ENCODE measurements at places on chromosomes 3 and 15.

- no peak for DNase-seq
Observed at GRCh38 chr3:25080461-25080860, 347.6 kb upstream of the RARB start.

- DNase-seq: no peak
Observed at GRCh38 chr3:52118156-52118875, 35.9 kb downstream of the POC1A start.

DNA sequence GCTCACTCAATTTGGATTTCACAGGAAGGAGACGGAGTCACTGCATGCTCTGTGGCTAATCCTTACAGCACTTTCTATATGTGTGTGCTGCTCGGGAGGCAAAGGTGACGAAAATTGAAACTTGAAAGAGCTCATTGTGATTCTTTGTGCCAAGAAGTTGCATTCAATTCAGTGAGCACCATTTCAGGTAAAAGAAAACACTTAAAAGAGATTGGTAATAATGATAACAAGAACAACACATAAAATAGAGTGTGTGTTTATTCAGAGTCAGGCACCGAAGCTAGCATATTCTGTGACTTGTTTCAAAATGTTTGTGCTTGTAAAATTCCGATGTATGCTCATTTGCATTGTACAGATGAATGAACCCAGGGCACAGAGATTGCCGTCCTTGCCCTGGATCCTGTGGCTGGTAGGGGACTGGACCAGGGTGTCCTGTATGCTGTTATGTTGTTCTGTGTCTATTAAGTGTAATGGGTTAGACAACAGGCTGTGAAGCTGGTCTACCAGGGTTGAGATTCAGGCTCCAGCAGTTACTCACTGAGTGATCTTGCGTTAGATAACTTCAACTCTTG lies 193.3 kb upstream of the PROK2 start:
- DNase-seq: peak; percentile 87

DNA sequence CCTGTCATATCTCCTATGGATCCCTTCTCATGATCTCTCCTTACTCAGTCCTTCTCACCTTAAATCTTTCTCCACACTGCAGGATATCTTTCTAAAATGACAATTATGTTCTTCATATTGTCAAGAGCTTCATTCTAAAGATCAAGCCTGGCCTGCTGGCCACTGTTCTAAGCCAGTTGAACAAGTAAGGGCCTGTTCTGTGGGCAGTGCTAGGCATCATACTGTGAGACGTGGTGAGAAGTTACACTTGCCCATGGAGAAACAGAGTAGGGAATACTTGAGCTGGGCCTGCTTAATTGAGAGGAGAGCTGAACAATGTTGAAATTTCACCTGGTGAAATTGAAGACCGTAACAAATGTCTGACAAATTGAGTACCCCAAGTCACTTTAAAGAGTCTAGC lies 184.1 kb upstream of the RASGRP1 start:
- DNase-seq: no peak

DNA sequence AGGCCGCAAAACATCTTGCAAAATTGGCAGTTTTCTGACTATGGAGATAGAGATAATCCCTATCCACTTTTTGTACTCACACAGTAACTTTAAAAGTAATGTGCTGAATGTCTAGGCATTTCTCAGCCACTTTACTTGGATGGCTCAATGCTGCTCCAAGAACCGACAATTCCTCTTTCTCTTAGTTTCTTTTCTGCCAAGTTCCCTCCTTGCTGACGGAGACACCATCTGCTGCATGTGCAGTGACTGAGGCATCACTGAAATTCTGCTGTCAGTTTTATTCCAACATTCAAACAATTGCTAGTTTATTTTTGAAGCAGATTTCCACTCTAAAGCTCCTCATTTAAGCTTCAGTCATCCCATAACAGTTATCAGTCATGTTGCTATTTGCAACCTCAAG lies 116.0 kb upstream of the RBMS3 start:
- no peak for DNase-seq

GRCh38 chr3:180036092-180036670 lies 556 bp downstream of the PEX5L start:
- peak; percentile 61 for DNase-seq

DNA sequence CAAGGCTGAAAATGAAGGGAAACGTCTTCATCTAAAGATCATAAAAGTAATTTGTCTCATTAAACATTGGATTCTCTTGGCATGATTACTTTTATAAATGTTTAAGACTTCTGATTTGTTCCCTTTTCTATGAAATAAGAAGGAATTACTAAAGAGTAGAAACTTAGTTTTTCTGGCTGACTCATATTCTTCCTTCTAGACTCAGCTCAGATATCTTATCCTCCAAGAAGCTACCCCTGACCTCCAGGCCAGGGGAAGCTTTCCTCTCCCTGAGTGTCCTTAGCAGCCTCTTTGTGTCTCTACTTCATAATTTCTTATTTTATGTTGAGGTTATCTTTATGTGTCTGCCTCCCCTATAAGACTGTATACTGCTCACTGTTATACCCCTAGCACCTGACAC lies 291.9 kb upstream of the STT3B start:
- no peak for DNase-seq

DNA sequence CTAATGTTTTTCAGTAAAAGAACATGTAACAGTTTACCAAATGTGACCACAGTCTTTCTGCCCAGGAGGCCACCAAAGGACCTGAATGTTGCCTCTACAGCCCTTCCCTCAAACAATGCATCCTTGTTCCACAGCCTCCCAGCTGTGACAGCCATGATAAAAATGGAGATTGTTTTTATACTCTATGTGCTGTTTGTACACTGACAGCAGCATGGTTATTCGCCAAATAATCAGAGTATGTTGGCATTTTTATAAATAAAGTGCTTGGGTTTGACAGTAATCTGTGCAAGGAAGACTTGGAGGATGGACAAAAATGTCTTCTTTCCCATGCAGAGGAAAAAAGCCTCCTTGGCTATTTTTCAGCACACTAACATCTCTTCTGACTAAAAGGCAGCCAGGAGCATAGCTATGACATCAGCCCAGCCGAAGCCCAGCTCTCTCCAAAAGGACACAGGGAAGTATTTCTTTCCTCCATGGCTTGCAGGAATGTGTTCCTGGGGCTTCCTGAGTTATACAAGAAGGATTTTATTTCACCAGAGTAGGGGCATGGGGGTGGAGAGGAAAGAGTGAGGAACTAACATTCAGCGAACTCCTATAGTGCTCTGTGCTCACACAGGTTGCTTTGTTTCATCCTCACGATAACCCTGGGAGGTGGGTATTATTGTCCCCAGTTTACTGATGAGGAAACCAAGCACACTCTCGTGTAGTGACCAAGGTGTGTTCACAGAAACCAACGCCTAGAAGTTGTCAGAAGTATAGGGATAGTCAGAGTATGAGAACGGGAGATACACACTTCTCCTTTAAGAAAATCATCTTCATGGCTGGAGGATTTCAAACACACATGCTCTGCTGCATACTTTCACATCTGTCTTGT lies 339.7 kb downstream of the MECOM start:
- no peak for DNase-seq

DNA sequence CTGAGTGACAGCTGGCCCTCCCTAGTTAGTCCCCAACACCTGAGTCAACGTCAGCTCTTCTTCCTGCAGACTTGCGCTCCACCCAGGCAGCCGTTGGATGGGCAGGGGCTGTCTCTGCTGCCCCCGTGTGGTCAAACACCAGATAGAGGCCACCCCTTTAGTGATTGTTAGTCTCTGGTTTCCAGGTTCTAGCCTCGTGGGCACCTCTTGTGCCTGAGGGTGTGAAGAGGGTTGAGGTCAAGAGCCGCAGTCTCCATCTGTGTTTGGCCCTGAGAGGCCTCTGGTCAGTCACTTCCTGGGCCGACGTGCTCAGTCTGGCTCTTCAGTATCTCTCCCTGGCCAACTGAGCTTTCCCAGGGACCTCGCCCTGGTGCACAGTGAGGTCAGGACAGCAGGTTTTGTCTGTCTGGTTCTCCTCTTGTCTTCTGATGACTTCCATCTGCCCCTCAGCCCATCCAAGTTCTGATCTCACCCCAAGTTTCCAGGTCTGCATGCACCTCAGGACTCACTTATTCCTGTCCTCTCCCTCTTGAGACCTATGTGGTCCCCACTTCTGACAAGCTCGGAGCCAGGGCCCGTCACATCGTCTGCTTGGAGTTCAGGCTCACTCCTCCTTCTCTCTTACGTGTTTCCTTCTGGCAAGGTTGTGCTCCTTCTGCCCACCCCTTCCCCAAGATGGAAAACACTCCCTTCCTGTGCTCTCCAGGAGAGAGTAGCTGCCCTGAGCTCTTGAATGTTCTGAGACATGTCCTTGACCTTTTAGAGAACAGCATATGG lies 20.9 kb downstream of the CD276 start:
- DNase-seq: peak; percentile 70

GRCh38 chr15:56821721-56822425 lies 88.6 kb upstream of the ZNF280D start:
- DNase-seq: peak; percentile 79

GRCh38 chr15:33309602-33310276 lies 1.0 kb upstream of the RYR3 start:
- DNase-seq: peak; percentile 70

- no peak for DNase-seq
Observed at GRCh38 chr3:15724446-15724845, 73.3 kb downstream of the ANKRD28 start.

- DNase-seq: no peak
Observed at GRCh38 chr15:73558529-73558928, 74.7 kb downstream of the NPTN start.

- no peak for DNase-seq
Observed at GRCh38 chr3:132570016-132570415, 27.1 kb upstream of the ACKR4 start.

DNA sequence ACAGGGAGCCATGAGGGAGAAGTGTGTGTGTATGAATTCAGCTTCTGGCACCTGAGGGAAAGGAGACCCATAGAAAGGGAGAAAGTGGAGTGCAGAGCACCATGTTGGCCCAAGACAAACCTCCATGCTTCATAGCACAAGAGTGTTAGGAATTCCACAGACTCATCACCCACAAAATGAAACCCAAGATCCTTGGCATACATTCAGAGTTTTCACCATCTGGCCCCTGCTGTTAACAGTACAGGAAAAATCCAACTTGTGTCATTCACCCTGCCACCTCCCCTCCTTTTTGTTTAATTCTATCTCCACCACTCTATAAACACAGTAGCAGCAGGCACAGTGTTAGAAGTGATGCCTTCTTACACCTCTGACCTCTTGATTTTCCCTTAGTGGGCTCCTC lies 60.0 kb upstream of the MNS1 start:
- no peak for DNase-seq

DNA sequence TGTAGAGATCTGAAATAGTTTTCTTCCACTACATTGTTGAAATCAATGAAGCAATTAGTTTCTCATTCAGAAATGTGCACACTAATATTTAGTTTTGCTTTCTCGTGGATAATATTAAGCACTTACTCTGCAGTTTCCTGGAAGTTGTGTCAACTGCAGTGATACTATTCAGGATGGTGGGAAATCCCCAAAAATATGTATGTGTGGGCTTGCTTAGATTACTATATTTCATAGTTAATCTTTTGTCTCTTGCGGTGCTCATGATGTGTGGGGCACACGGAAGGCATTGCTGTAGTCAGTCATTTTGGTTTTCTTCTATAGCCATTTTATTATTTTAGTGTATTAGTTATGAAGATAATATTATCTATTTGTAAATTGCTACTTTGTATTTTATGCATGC lies 19.7 kb downstream of the RAB11A start:
- no peak for DNase-seq

DNA sequence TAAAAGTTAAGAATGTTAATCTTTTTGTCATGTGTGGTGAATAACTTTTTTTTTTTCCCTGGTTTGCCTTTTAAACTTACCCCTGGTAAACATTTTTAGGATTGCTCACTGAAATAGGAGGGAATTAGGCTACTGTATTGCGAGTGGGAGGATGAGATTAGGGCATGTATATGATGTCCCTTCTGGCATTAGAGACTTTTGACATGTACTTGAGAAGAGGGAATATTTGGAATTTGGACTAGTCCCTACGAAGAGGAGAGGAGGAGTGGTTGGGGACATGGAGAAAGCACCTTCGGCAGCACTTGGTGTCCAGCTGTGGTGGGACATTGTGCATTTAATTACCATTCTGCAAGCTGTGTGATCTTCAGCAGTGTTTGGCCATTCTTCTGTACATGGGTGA lies 25.0 kb downstream of the PDE8A start:
- DNase-seq: no peak

- DNase-seq: peak; percentile 61
Observed at GRCh38 chr3:79086514-79086913, 681.3 kb downstream of the ROBO1 start.

DNA sequence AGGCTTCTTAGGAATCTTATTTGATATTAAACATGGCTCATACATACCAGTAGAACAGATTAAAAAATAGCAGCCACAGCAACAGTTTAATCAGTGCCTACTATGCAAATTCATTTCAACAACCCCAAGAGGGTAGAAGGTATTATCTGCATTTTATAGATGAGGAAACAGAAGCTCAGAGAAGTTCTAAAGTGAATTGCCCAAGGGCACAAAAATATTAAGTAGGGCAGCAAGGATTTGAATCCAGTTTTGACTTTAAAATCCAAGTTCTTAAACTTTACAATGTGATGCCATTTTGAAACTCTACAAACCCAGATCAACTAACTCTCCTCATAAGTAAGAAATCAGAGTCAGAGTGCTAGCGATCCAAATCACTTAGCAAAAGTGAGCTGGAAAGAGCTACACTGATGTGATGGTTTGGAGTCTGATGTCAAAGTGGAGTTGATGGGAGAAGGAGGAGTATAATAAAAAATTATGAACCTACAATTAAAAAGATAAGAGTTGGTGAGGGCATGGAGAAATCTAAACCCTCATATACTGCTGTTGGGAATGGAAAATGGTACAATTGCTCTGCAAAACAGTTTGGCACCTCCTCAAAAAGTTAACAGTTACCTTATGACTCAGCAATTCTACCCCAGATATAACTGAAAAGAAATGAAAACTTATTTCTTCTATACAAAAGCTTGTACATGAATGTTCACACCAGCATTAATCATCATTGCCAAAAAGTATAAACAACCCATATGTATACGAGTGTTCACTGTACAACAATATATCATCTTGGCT lies 51.0 kb upstream of the PLXND1 start:
- DNase-seq: no peak

Data from GM12865 (cell line).